ENCODE measurements at places on chromosomes 1 and 21. TPM values are rescaled to one million over a fixed set of nuclear protein-coding genes. Genes with fewer than 3 reads are reported as not detected.

Gene GPN2
- total RNA-seq: 32.4 TPM

Gene MFAP2
- total RNA-seq: 6.0 TPM

Gene ERI3
- total RNA-seq: 29.7 TPM

DNA sequence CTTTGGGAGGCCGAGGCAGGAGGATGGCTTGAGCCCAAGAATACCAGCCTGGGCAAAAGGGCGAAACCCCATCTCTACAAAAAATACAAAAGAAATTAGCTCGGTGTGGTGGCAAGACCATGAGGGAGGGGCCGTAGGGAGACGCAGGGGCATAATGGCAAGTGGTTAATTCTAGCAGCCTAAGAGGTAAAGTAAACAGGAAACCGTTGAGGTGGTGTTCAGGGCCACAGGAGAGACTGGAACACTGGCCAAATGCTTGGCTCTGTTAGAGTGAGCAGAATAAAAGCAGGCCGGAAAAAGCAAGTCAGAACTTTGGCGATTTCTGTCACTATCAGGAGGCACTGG, 89.2 kb downstream of the RIPK4 start:
- H3K27ac ChIP-seq: peak overlapping the region; percentile 96
- H3K27me3 ChIP-seq: no peaks in the 10 kb centered on the region
- no peak for DNase-seq
- H3K4me3 ChIP-seq: no peak overlapping the region

DNA sequence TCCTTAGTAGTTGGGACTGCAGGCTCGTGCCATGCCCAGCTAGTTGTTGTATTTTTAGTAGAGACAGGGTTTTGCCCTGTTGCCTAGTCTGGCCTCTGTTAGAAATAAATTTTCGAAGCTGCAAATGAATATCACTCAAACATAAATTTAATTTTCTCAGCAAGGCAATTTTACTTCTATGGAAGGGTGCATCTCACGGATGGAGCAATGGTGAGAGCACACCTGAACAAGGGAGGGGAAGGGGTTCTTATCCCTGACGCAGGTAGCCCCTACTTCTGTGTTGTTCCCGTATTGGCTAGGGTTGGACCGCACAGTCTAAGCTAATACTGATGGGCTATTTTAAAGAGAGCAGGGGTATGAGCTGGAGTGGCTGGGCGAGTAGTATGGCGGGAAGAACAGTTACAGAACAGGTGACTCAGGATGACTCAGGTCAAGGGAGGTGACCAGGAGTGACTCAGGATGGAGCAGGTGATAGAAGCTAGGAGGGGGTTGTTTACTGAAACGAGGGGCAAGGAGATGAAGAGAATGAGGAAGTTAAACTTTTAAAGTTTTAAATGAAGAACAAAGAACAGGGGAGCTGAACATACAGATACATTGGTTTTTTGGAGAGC, 7.5 kb downstream of the MDM4 start:
- no peak for DNase-seq
- no peak overlapping the region for H3K27ac ChIP-seq
- no peaks in the 10 kb centered on the region for H3K27me3 ChIP-seq
- no peaks in the 10 kb centered on the region for H3K4me1 ChIP-seq
- no peak overlapping the region for H3K4me3 ChIP-seq

GRCh38 chr1:183810756-183811544, 6.0 kb downstream of the RGL1 start:
- H3K36me3 ChIP-seq: no peaks in the 10 kb centered on the region
- H3K27me3 ChIP-seq: no peaks in the 10 kb centered on the region
- no peak overlapping the region for H3K4me3 ChIP-seq
- no peaks in the 10 kb centered on the region for H3K4me1 ChIP-seq

- no peaks in the 10 kb centered on the region for H3K36me3 ChIP-seq
- H3K4me1 ChIP-seq: peaks cover 10% of the 10 kb centered on the region
- H3K4me3 ChIP-seq: no peak overlapping the region
- H3K27me3 ChIP-seq: no peaks in the 10 kb centered on the region
- DNase-seq: peak; percentile 78
- H3K27ac ChIP-seq: peak overlapping the region; percentile 14
Observed at GRCh38 chr1:9843576-9843945, 19.8 kb upstream of the CLSTN1 start.

DNA sequence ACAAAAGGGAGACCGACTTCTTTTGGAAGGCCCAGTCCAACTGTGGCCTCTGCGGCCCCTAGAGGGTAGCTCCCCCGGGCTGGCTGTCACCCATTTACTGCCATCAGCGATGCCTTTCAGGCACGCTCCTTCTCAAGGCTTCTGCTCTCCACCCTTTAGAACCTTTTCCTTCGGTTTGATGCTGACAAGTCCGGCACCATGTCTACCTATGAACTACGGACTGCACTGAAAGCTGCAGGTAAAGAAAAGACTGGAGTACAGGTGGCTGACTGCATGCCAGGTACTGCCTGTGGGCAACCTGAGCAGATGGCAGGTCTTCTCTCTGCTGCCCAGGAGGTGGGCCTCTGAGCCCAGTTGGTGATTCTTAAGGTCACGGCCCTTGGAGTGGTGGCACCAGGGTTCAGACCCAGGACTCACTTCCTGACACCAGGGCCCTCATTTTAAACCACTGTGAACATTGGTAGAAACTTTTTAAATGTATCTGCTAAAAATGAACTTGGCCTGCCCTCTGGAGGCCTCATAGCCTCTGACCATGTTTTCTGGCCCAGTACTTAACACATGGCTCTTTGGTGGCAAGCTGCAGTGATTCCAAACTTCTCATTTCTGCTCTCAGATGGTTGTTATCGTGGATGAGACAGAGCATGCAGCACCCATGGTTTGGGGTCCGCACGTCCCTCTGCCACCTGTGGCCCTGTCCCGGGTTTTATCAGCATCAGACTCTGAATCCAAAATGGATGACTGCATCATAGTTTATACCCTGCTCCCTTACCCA, 45.7 kb downstream of the CAPN9 start:
- no peak overlapping the region for H3K4me3 ChIP-seq
- H3K4me1 ChIP-seq: no peaks in the 10 kb centered on the region
- DNase-seq: no peak
- H3K27ac ChIP-seq: no peak overlapping the region
- no peaks in the 10 kb centered on the region for H3K27me3 ChIP-seq

DNA sequence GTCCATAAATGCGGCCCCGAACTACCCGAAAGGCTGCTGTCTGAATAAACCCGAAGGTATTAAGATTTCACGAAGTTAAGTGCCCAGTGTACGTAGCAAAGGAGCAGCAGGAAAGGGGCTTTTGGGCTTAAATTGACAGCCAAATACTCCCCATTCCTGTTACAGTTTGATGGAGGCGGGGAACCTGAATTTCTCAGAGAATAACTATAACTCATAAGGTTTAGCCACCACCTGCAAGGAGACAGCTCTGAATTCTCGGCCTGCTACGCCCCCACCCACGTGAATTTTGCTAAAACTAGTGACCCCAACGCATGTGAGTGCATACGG, 5.2 kb downstream of the GFI1 start:
- H3K36me3 ChIP-seq: no peaks in the 10 kb centered on the region
- no peak for DNase-seq
